Mesothelial cell of epicardium (in vitro differentiated cells): ENCODE measurements at places on chromosomes 13 and 19. TPM values are rescaled to one million over a fixed set of nuclear protein-coding genes. Genes with fewer than 3 reads are reported as not detected.

DNA sequence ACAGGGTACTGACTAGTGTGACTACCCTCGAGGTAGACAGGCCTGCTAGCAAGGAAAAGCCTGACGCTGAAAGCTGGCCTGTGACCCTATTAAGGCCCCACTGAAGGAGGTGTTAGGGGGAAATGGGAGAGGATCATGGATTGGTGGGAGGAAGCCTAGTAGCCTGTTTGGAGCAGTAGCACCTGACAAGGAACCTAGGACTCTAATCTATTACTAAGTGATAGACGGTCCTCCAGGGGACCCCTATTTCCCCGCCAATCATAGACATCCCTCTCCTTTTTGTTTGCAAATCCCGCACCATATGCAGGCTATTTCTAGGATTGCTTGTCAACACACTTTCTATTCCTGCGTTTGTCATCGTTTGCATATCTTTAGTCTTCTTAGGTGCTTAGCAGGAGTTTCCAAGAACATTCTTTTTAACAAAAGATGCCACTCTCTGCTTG lies 1338.8 kb upstream of the MIR17HG start:
- no peak overlapping the region for H3K27ac ChIP-seq

DNA sequence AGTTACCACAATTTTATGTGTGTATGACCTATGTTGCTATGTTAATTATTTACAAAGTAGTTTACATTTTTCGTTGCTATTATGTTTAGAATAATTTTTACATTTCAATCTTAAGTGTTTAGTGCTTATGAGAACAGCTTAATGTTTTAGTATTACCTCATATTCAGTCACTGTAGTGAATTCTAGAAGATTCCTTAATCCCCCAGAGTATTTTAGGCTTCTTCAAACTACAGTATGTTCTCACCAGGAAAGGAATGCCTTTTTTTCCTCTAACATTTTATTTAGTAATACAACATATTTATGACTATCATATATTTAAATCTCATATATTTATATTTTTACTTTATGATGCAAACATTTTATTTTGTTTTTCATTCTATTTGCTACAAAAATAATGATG lies 612.1 kb upstream of the KLHL1 start:
- H3K27me3 ChIP-seq: no peaks in the 10 kb centered on the region
- no peak for DNase-seq
- no peak overlapping the region for H3K27ac ChIP-seq

- no peaks in the 10 kb centered on the region for H3K27me3 ChIP-seq
- H3K36me3 ChIP-seq: peaks cover 26% of the 10 kb centered on the region
- H3K27ac ChIP-seq: no peak overlapping the region
- no peak overlapping the region for H3K4me3 ChIP-seq
- peaks cover 9% of the 10 kb centered on the region for H3K4me1 ChIP-seq
These were observed 5.5 kb upstream of the ZNF428 start for GRCh38 chr19:43624933-43625332.

The SLC15A1 gene
- 1.0 to 1.2 TPM (median 1.0 TPM) in 3 replicates for total RNA-seq

The ZFP14 gene
- total RNA-seq: 13.9 to 14.6 TPM (median 14.3 TPM) in 3 replicates

The FAM216B gene
- total RNA-seq: not detected in 3 replicates
